GOT3 (cell line): ENCODE measurements at places on chromosomes 2 and 18.

DNA sequence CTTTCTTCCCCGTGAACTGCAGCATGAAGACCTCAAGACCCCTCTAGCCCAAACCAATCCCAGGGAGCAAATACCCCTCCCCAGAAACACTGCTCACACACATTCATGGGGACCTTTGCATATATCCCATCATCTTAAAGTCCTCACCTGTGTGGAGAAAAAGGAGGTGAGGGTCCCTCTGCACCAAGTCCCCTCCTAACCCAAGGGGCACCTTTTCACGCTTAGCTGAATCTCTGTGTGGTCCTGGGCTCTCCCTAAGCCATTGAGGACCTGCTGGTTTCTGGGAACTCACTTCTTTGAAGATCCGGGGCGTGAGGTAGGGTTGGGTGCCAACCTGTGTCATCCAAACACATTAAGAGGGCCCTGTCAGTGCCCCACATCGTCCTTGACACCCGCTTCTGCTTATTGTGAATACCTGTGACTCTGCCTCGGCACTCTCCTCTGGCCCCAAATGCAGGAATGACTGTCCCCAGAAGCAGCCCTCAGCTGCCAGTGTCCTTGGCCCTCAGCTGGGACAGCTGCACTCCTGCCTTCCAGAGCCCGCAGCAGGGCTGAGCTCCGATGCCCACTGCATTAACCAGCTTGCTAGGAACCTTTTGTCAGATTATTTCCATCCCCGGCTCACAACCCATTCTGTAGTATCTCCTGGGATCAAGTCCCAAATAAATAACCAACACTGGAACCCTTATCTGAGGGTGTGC is 41.3 kb upstream of the ITM2C start:
- DNase-seq = no peak

- DNase-seq = no peak
Measured at GRCh38 chr2:201432038-201432620, 19.1 kb downstream of the TRAK2 start.

GRCh38 chr2:217899231-217900009 is 103.4 kb downstream of the TNS1 start:
- no peak for DNase-seq

GRCh38 chr2:181419129-181419855 is 37.9 kb upstream of the ITGA4 start:
- DNase-seq = no peak

DNA sequence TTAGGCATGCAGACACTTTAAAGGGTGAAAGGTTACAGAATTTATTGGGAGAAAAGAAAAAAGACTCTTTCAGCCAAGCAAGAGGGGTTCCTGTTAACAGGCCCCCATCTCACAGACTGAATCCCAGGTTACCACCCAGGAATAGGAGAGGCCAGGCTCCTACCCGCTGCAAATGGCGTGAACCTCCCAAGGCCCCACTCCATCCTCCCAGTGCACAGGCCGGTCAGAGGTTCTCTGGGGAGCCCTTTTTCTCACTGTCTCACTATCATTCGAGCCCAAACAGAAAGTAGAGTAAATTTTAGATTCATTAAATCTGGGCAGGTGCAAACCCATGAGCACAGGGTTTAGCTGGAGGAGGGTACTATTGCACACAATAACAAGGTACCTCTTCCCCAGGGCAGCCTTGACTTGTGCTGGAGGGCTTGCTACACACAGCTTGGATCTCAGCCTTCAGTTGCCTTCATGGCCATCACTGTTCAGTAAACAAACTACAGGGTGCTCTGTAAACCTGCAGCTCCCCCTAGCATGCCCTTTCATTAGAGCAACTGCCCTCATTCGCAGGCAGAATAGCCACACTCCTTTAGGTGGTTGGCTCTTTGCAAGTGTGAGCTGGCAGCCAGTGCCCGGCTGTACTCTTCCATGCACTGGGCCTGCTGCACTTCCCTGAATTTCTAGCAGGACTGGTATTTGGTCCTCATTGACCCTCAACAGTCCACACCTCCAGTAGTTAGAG is 7.3 kb upstream of the PLEK start:
- DNase-seq = peak; percentile 18

DNA sequence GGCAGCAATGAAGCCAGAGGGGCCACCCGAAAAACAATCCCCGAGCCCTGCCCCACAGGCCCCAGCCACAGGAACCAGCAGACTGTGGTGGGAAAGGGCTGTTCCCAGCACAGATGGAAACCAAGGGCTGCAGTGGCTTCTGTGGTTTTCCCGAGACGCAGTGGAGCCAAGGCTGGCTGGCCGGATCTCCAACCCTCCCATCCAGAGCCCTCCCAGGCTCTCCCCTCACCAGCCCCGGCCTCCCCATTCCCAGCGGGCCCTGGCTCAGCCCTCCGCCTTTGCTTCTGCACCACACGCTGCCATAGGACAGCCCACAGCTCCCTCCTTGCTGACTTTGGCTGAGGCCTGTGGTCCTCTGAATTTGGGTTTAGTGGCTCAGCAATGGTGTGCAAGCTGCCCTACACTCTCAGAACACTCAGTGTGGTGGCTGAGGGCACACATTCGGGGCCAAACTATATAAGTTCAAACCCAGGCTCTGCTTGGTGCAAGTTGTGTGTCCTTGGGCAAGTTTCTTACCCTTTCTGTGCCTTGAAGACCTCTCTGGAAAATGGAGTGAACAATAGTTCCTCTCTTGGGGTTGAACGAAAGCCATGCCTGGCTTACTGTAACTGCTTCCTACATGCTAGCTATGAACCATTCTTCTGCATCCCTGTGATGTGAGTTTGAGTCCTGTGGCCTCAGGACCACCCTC is 200.1 kb downstream of the SMAD7 start:
- no peak for DNase-seq

DNA sequence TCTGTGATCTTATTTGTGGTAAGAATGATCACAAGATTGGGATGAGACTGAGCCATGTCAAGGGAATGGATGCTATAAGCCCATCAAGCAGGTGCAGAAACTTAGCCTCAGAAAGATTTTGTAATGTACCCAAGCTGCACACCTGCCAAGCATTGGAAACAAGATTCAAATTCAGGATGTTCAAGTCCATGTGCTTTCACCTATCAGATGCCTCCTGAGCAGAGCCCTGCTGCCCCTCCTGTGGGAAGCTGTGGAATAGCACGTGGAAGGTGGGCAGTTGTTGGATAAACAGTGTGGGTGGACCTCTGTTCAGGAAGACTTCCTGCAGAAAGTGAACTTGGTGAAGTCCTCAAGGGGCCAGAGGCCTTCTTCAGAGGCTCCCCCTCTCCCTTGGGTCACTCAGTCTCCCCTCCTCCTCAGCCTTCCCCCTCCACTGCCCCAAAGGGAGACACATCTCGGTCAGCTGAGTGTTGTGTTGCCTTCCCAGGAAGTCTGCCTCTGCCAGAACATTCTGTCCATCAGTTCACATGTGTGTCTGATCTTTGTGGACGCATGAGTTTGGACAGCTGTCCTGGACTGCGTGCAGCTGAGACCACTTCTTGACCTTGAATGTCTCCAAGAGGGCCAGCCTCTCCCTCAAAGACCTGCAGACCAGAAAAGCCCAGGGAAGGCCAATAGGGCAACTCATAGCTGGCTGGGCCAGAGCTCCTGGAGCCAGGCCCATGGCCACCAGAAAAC is 186.1 kb downstream of the INHBB start:
- DNase-seq = no peak
